ENCODE measurements at places on chromosomes 2 and 18.

GRCh38 chr2:43258547-43259156, 32.2 kb upstream of the ZFP36L2 start:
- no peak for DNase-seq

DNA sequence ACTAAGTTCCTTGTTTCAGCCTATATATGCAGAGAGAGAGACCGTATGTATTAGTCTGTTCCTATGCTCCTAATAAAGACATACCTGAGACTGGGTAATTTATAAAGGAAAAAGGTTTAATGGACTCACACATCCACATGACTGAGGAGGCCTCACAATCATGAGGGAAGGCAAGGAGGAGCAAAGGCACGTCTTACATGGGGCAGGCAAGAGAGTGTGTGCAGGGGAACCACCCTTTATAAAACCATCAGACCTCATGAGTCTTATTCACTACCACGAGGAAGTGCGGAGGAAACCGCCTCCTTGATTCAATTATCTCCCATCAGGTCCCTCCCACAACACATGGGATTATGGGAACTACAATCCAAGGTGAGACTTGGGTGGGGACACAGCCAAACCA, 73.8 kb downstream of the TMEM18 start:
- no peak for DNase-seq

DNA sequence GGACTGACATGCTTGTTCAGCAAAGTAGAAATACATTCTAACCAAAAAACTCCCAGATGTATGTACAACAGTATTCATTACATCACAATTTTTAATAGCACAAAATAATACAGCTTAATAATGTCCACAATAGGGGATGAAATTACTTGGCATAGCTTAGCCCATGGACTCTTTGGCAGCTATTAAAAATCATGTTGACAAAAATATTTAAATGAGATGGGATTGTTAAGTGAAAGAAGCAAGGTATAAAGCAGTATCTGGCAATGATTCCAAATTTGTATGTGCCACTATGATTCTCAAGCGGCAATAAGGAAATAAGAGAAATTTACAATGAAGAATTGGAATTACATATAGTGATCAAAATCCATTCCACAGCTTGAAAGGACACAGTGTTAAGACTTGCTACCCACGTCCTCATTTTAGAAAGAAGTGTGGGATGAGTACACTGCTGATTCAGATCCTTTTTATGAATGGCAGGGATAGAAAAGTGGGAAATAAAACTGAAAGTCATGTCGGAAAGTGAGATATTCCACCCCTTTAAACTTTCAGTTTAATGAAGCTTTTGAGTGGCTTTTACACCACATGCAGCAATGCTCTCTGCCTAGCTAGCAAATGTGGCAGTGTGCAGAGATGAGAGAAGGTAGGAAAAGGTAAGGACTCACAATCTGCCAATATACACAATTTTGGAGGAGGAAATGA, 2.4 kb downstream of the GAREM1 start:
- no peak for DNase-seq

DNA sequence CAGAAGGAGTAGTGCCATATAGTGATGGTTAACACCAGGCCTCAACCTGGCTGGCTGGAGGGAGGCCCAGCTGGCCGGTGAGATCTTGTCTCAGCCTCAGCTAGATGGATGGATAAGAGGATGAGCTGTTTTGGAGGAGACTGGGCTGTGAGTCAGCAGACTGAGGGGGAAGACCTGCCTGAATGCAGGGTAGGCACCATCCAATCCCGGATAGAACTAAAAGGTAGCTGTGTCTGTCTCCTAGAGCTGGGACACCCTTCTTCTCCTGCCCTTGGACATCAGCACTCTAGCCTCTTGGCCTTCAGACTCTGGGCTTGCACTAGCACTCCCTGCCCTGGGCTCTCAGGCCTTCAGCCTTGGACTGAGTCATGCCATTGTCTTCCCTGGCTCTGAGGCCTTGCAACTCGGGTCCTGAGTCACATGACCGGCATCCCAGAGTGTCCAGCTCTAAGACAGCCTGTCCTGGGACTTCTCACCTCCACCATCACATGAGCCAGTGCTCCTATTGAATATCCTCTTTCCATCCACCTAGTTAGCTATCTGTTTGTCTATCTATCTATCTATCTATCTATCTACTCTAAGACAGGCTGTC, 131.3 kb downstream of the TPO start:
- DNase-seq = no peak

DNA sequence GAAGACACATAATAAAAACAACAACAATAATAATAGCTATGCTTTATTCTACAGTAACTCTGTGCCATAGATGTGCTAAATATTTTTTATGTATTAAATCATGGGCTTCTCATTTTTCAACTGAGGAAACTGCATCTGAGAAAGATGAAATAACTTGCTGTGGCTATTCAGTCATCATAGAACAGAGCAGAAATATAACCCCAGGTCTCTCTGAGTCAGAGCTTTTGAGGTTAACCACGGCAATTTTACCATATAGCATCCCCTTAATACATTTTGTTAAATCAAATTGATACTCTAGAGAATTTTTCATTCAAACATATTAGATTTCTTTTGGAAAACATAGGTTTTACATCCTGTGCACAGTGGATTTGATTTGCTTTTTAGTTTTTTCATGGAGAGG, 586.6 kb upstream of the KLHL29 start:
- no peak for DNase-seq

DNA sequence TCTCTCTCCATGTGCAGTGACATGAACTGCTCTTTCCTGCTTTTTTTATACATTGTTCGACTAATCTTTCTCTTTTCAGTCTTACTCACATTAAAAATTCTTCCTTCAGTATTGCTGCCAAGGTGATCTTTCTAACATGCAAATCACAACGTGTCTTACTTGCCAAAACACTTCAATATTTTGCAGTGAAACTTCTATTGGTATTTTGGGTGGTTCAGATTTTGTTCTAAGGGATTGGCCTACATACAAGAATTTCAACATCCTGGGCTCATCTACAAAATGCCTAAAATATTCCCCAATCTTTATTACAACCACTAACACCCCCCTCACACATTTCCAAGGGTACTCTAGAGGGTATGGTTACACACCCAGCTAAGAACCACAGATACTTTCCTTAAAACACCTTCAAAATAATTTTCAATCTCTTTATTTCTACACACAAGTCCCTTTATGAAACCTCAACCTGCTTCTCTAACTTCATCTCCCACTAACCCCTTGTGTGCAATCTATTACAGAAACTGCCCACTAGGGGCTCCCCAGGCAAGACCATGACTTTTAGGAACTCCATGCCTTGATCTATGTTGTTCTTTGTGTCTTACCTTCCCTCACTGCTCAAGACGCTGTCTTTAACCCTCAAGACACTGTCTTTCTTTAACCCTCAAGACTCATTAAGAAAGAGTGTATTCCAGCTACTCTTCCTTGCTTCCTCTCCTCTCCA, 50.9 kb downstream of the COL3A1 start:
- no peak for DNase-seq

DNA sequence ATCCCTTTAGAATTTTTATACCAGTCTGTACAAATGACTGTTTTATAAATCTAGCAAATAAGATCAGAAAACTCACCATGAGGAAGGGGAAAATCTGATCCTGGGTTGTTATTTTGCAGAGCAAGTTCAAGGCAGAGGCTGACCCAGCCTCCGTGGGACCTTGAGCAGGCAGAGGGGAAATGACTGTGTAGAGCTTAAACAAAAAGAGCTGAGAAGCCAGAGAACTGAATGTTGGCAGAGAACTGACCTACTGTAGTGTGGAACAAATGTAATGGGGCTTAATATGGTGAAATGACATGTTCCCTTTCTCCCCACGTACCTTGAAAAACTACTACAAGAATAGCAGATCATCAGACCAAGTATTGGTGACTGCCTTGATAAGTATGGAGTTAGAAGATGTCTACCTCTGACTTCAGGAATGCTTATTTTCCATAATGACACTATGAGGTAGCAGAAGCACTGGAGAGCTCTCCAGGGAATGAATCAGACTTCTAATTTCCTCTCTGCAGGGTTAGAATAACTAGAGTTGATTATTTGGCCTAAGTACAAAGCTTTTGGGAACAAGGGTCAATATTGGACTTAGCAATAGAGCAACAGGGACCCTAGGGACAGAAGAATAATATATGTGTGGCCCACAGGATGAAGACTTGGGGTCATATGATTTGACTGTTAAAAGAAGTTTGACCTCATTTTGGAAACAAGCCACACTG, 304.4 kb downstream of the CCDC178 start:
- no peak for DNase-seq

- no peak for DNase-seq
Observed at GRCh38 chr2:95347681-95348608, 50.8 kb downstream of the KCNIP3 start.

DNA sequence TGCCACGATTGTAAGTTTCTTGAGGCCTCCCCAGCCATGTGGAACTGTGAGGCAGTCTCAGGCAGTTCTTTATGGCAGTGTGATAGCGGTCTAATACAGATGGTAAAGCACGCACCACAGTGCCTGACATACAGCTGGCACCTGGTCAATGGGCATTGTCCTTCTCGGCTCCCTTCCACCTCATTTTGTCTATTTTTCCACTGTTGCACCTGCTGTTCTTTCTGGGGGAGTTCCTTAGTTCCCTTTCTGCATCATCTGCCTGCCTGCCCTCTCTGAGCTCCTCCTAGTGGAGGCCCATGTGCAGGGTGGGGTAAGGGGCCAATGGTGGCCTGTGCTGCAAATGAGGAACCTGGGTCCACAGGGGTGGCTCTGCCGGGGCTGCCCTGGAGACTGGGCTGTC, 157.6 kb downstream of the LPIN1 start:
- DNase-seq = no peak

DNA sequence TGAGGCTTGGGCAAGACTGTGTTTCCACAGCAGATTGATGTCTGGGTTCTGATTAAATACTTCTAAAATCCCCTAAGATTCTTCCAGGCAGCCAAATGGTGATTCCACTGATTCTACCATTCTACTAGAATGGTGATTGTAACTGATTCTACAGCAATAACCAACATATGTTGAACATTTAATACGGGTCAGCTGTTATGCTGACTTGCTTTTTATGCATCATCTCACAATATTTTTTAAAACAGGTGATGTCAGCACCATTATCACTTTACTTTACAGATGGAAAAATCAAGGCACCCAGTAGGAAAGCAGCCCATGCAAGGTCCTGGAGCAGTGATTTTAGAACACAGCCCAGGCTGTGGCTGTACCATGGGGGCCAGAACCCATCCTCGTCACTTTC, 37.5 kb downstream of the TIMM21 start:
- DNase-seq = no peak

DNA sequence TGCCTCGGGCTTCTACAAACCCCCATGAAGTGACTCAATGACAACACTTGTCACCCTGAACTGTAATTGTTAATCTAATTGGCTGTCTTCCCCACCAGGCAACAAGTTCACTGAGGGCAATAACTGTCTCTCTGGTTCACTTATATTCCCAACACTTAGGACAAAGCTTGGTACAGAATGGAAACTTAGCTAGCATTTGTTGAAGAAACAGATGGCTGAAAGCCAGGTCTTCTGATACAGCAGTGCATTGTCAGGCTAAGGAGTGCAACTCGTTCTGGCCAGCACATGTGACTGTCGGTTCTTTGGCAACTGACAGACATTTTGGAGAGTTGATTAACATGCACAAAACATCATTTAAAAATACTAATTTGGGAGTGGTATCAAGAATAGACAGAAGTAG, 14.6 kb upstream of the DNAJC27 start:
- no peak for DNase-seq

DNA sequence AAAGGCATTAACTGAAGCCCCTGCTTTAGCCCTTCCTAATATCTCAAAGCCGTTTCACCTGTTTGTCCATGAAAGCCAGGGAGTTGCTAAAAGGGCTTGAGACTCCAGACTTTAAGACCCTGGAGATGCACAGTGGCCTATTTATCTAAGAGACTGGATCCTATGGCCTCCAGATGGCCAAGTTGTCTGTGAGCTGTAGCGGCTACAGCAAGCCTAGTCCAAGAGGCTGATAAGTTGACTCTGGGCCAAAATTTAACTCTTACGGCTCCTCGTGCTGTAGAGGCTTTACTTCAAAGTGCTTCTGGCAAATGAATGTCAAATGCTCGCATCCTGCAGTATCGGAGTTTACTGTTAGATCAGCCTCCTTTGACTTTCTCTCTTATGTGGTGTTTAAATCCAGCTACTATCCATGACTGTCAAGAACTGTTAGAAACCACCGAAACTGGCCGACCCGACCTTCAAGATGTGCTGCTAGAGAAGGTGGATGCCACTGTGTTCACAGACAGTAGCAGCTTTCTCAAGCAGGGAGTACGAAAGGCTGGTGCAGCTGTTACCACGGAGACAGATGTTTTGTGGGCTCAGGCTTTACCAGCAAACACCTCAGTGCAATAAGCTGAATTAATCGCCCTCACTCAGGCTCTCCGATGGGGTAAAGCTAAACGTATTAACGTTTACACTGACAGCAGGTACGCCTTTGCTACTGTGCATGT, 336.7 kb upstream of the CNTNAP5 start:
- no peak for DNase-seq

- no peak for DNase-seq
Observed at GRCh38 chr2:10841547-10842219, 29.1 kb upstream of the PDIA6 start.

DNA sequence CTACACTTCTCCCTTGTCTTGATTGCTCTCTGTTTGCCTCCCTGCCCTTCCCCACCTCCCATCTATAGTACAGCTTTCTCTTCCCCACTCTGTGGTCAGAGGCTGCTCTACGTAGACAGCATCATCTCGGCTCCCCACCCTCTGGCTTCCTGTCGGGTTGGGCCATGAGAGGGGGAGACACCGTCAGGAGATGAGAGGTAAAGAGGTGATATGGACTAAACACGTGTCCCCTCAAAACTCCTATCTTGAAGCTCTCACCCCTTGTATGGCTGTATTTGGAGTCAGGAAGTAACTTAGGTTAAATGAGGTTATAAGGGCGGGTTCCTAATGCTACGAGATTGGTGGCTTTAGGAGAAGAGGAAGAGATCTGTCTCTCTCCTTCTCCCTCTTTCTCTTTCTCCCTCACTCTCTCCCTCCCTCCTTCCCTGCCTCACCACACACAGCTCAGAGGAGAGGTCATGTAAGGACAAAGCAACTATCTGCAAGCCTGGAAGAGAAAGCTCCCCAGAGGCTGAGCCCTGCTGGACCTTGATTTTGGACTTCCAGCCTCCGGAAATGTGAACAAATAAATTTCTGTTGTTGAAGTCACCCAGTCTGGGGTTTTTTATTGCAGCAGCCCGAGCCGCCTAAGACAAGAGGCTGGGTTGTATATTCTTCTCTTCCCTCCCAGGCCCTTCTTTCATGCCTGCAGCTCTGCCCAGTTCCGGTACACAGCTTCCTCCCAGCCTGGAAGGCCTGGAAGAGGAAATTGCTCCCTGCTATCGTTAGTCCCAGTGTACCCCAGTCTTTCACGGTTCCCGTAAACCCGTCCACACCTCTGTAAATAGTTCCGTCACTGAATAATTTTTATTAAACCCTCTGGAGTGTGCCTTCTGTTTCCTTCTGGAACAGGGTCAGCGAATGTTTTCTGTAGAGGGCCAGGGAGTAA, 138.0 kb downstream of the AKAIN1 start:
- no peak for DNase-seq

DNA sequence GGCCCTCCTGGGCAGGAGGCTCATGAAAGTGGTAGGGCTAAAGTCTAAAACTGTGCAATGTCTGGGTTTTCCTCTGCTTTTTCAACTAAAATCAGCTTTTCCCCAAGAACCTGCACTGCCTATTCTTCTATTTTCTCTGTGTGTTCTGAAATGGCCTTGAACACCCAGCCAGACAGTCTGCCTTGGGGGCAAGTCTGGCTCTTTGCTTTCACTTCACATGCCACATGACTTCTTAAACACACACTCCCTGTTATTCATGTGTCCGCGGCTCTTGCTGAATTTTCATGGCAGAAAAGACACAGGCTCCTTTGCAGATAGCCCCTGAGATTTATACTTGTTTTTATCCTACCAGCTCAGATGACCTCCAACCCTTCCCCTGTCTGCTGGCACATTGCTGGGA, 10.6 kb upstream of the RPIA start:
- no peak for DNase-seq

All from stimulated activated CD4-positive, alpha-beta T cell treated with anti-CD3 and anti-CD28 coated beads, TNF-alpha, amount 100 ng/mL, for 1 hour (primary cell).